ENCODE measurements at places on chromosomes 12 and 14.
A peak's percentile ranks its signal among the peaks of the same experiment; 100 is the strongest.

DNA sequence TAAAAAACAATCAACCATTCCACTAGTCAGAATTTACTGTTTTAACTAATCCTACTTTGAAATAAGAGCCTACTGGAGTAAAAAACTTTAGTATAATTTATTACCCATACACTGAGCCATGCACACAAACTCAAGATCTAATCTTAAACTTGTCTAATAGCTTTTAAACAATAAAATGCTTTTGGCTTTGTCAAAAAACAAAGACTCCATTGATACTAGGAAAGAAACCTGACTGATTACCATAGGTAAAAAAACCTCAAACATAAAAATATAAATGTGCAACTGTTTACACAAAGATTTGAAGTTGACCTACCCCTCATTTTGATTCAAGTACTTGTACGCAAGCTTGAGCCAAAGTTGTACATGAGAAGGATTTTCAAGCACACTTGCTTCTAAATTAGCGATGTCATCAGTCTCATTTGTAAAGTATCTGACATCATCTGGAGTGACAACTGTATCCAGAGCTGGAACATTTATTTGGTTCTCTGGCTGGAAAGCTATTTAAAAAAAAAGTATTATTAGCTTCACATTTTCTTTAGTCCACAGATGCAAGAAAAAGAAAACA is 36.1 kb downstream of the ZFC3H1 start:
- DNase-seq: no peak

DNA sequence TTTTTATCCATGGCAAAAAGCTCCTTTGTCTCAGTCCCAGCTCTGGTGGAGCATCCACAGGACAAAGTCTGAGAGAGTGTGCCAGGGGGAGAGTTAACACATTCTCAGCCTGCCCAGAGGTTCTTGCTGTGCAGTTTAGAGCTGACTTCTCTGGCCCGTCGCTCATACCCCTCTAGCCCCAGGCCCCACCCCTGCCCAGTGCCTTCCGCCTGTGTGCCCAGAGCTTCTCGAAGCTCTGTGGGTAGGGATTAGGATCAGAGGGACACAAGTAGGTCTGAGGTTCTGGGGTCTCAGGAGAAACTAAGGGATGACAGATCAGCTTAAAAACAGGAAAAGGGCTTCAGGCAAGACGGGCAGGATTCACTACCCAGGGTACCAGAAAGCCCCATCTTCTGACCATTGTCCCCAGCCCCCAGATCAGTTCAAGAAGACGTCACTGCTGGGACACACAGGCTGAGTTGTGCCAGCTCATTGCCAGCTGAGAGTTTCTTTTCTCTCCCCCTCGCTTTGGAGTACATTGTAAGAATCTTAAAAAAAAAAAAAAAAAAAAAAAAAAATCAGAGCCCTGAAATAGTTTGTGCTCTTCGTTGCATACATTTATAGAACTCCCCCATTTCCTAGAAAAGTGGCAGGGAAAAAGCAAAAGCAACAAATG is 127.0 kb downstream of the GCH1 start:
- no peak for DNase-seq

GRCh38 chr14:32417956-32418552 is 89.0 kb downstream of the AKAP6 start:
- DNase-seq: no peak

GRCh38 chr12:29782871-29783772 is 620 bp downstream of the TMTC1 start:
- DNase-seq: no peak

DNA sequence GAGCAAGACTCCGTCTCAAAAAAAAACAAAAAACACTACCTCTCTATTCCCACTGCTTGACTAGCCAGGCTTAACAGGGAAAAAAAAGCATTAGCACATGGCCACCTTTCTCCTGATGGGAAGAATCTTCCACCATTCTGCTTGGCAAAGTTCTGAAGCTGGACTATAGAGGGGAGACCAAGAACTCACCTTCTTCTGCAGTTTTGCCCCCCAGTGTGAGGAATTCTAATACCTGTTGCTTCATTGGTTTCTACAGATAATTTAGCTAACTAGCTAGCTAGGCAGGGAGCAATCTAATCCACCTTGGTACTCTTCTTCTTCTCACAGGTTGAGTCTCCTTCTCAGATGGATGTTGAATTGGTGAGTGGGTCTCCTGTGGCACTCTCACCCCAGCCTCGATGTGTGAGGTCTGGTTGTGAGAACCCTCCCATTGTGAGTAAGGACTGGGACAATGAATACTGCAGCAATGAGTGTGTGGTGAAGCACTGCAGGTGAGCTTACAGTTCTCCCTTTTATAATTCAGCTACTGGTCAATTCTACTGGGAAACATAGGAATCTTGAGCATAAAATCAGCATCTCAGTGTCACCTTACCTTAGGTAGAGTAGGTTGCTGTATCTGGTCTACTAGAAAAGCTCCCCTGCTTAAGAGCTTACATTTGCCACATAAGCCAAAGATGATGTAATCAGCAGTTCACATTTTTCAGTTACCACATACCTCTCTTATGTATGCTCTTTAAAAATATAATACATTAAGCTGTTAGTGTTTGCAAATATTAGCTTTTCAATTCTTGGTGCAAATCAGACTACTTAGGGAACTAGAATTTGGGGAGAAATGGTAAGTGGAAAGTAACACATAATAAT is 16.0 kb downstream of the METTL3 start:
- no peak for DNase-seq

- no peak for DNase-seq
Measured at GRCh38 chr14:31774567-31774966, 213.4 kb downstream of the NUBPL start.

- no peak for DNase-seq
Measured at GRCh38 chr14:57046175-57046574, 222.5 kb downstream of the EXOC5 start.

DNA sequence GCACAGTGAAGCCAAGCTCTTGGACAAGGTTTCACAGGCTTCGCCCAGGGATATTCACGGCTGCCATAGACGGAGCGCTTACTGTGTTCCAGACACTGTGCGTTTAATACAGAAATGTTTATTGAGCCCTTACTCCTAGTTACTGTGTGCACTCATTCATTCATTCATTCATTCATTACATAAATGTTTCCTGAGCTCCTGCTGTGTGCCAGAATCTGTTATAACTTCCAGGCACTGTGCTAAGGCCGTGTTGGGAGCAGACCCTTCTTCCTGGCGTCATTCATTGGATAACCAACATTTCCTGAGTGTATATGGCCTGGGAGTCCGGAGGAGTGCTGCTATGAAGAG is 760 bp upstream of the MED13L start:
- DNase-seq: no peak

- peak; percentile 46 for DNase-seq
Measured at GRCh38 chr14:101761881-101762529, 496 bp downstream of the PPP2R5C start.

DNA sequence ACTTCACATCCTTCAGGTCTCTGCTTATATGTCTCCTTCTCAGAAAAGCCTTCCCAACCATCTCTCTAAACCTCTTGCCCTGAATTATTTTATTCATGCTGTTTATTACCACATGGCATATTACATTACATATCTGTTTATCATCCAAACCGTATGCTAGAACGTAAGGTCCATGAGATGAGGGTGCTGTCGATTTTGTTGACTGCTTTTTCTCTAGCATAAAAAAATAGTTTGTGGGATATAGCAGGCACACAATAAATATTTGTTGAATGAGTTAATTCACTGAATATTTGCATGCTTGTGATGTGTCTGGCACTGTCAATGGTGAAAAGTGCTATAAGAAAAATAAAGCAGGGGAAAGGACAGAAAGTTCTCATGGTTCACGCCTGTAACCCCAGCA is 22.9 kb downstream of the SAMD4A start:
- DNase-seq: no peak

DNA sequence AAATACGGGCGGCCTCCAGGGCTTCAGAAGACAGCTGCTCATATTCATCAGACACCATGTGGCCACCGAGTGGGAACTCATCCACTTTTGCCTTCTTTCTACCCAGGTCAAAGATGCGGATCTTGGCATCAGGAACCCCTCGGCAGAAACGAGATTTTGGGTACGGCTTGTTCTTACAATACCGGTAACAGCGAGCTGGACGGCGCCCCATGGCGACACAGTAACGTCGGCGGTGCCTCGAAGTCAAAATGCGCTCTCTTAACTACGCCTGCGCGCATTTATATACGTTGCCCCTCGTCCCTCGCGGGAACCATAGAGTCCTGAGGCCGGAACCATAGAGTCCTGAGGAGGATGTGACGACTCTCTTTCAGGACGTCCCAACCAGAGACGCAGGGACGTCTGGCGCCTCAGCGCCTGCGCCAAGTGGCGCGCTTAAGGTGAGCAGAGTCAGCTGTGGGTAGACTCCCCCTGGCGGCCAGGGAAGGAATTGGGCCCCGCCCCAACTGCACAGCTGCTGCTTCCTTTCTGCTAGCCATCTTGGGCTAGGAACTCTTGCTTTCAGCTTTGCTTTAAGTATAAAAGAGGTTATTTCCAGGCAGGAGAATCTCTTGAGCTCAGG is at the start of gene RPL10L:
TSS of gene RPL10L (minus strand) at position 256 of the 619 bp plus-strand sequence. CDS start at position 211, 45 bp downstream.
- no peak for DNase-seq

Data from stimulated activated CD4-positive, alpha-beta T cell treated with anti-CD3 and anti-CD28 coated beads, Interleukin-4, amount 100 ng/mL, for 24 hours (primary cell).